ENCODE measurements at places on chromosomes 3 and 15.

DNA sequence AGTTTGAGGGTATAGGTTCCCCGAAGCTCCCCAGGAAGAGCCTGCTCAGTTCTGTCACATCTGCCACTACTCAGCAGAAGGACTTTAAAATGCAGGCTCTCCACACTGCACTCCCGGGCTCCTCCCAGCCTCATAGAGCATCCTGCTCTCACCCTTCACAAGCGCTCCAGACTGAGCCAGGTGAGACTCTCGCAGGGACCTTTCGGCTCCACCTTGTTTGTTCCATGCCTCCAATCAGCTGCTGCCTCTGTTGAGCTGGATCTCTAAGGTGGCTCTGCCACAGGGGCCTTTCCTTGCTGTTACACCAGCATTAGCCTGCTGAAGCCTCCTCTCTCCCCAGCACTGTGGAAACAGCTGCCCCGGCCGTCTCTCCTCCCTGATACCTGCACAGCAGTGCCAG, 56.1 kb downstream of the SLCO3A1 start:
- DNase-seq, result no peak

GRCh38 chr3:157865352-157866000, 240.7 kb downstream of the SHOX2 start:
- DNase-seq, result no peak

DNA sequence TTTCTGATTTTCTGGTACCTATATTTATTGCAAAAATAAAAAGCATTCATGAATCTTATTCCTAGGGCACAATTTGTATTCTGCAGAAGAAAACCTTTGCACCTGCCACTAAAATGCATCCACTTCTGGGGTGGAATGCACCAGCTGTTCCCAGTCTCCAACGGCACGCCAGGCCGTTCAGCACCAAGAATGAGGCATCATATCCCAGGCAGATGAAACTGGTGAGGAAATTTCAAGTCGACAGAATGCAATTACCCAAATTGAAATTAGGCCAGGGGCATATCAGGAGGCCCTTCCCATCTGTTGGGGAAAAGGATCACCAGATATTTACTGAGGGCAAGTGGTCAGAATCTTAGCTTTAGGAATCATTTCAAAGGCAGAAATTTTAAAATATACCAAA, 13.6 kb upstream of the RBMS3 start:
- DNase-seq, result no peak

DNA sequence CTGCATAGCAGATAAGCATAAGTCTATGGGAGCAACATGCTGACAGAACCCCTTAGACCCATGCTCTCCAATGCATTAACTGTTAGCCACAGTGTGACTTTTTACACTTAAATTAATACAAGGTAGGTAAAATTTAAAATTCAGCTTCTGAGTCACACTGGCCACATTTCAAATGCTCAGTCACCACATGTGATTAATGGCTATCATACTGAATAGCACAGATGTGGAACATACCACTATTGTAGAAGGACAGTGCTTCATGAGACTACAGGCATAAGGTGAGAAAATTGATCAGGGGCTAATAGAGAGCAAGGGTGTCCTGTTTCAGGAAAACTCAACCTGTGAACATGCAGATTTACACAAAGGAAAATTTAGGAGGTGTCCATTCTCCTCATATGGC, 357.0 kb upstream of the SEMA6D start:
- no peak for DNase-seq

DNA sequence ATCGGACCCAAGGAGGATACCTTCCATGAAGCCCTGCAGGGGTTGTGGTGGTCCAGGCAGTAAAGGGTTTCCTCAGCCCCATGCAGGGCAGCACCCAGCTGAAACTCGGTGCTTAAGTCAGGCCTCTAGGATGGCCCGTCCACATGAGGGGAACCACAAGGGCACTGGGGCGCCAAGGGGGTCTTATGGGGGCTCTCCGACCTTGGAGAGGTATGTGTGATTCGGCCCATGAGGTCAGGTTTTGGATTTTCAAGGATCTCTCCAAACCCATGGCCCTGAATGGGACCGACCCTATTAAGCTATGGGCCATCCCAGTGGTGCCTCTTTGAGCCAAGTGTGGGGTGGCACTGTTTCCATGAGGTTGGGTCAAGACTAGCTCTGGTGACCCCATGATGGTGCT, 233.3 kb downstream of the SNRPN start:
- no peak for DNase-seq

GRCh38 chr3:57933602-57934001, 74.6 kb upstream of the FLNB start:
- DNase-seq, result no peak

Data from T-cell (primary cell).